ENCODE measurements at places on chromosomes 11 and 22.

DNA sequence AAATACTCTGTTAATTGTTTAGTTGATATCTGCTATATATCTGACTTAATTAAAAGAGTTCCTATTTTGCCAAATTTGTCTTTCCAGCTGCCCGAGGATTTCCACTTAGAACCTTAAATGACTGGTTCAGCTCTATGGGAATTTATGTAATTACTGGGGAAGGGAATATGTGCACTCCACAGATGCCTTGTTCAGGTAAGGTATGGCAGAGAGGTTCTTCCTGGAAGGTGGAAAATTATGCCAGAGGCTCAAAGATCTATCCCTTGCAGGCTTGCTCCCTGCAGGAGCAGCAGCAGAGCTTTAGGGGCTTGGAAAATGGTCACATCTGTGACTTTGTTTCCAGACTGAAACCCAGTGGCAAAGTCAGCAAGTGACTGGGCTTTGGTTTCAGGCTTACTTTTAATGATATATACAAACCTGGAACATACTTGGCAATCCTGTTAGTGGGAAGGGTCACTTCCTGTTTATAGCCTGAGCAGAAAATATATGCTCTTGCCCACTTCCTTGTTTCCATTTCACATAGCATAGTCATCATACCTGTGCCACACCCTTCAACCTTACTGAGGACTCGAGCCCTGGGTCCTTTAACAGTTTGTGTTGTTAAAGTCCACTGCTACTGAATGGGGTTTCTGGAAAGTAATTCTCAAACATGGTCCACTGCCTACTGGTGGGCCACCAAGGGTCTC is 23.7 kb downstream of the WBP2NL start:
- DNase-seq = no peak

DNA sequence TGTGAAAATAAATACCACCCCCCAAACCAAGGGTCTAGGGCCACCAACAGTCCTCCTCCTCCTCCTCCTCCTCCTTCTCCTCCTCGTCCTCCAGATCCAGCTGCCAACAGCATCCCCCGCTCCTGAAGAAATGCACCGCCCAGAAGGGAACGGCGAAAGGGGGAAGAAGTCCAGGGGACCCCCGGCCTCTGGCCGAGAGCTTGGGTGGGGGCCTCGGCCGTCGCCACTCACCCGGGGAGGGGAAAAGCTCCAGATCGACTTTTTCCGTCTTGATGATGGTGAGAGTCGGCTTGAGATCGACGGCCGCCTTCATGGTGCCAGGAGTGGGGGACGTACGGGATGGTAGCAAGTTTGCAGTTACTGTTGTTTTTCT is 65.7 kb downstream of the ETS1 start:
- no peak for DNase-seq

DNA sequence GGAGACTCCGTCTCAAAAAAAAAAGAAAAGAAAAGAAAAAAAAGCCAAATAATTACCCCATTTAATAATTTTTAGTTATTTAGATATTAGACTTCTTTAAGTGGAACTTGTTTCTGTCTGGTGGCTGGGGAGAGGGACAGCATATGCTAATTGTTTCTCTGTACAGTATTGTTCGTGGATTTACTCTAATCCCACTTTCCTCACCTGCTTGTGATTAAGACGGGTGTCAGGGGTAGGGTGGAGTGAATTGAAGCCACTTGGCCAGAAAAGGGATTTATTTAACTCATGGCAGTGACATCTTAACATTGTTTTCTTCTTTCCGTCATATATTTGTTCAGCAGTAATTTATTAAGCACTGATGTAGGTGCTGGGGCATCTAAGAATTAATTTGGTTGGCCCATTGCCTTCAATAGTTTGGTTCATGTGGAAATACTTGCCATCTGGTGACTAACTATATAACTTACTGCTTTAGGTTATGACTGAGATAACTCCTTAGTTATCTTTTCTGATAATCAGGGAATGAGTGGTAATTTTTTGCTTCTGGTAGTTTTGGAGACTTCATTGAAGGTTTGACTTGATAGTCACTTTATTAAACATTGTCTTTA is 4.6 kb downstream of the TNRC6B start:
- no peak for DNase-seq

DNA sequence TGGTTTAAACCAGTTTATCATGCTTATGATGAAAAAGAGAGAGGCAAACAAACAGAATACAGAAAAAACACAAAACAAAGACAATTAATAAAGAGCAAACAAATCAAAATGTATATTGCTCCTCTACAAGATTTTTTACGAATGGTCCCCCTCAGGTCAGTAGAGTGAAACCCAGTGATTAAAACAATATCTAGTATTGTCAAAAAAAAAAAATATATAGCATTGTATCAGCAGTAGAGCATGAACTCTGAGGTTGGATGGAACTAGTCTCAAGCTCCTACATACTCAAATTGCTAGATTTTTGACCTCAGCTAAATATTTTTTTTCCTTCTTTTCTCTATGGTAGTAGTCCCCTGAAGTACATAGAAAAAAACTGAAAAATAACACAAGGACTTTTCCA is 290.3 kb upstream of the LUZP2 start:
- no peak for DNase-seq

- no peak for DNase-seq
Observed at GRCh38 chr11:107017433-107018218, 650 bp downstream of the GUCY1A2 start.

All from stimulated activated CD4-positive, alpha-beta T cell treated with anti-CD3 and anti-CD28 coated beads, Interleukin-2, amount 100 ng/mL, for 4 hours (primary cell).